HuH-7 (cell line): ENCODE measurements at places on chromosomes 7 and 10.

- no peak for DNase-seq
These were observed 482.6 kb upstream of the SEMA3A start for GRCh38 chr7:84677117-84677732.

DNA sequence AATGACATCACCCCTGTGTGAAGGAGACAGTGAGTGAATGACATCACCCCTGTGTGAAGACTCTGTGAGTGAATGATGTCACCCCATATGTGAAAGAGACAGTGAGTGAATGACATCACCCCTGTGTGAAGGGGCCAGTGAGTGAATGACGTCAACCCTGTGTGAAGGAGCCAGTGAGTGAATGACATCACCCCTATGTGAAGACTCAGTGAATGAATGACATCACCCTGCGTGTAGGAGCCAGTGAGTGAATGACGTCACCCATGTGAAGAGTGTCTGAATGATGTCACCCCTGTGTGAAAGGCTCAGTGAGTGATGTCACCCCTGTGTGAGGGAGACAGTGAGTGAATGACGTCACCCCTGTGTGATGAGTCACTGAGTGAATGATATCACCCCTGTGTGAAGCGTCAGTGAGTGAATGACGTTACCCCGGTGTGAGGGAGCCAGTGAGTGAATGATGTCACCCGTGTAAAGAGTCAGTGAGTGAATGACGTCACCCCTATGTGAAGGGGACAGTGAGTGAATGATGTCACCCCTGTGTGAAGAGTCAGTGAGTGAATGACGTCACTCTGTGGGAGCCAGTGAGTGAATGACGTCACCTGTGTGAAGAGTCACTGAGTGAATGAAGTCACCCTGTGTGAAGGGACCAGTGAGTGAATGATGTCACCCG, 478.1 kb downstream of the PTPRN2 start:
- no peak for DNase-seq

GRCh38 chr7:23292623-23293022, 6.5 kb upstream of the MALSU1 start:
- DNase-seq, result no peak

- DNase-seq, result peak; percentile 12
These were observed 631 bp downstream of the SUPV3L1 start for GRCh38 chr10:69180525-69181204.

- DNase-seq, result no peak
These were observed 6.9 kb downstream of the RET start for GRCh38 chr10:43083764-43084163.

DNA sequence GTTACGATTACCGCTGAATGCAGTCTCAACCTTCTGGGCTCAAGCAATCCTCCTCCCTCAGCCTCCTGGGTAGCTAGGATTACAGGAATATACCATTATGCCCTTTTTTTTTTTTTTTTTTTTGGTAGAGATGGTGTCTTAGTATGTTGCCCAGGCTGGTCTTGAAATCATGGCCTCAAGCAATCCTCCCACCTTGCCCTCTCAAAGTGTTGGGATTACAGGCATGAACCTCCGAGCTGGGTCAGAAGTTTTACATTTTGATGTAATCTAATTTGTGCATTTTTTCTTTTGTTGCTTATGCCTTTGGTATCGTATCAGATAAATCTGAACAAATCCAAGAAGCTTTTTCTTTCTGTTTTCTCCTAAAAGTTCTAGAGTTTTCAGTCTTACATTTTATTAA, 87.4 kb downstream of the EPC1 start:
- DNase-seq, result no peak
